ENCODE measurements at places on chromosomes 3 and 15.

- DNase-seq = no peak
Observed at GRCh38 chr3:58897646-58898045, 152.2 kb downstream of the CFAP20DC start.

DNA sequence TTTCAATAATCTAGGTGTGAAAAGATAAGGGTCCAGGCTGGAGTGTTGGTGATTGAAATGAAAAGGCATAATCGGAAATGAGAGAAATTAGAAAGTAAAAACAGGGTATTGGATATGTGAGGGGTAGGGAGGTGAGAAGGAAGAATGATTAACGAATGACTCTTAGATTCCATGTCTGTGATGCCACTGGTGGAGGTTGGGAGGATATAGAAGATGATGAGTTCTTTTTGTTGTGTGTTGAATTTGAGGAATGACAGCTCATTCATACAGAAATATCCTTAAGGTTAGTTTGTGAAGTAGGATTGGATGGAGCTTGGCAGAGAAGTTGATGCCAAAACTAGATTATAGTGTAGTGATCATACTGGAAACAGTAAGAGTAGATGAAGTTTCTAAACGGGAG is 72.2 kb upstream of the CCNL1 start:
- DNase-seq = no peak

DNA sequence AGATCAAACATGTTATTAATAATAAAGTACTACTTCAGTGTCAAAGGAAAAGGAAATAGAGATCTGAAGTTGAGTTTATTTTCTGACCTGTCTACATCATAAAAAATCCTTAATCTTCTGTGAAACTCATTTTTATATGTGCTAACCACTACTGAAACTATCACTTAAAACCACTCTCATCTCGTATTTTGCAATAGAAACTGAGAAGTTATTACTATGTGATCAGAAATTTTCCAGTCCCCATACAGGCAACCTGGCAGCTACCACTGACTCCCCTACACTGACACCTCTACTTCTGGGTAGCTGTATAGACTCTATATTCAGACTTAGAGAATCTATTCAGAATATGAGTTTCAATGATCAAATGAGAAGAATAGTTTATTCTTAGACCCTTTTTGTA is 8.3 kb downstream of the HDGFL3 start:
- no peak for DNase-seq

DNA sequence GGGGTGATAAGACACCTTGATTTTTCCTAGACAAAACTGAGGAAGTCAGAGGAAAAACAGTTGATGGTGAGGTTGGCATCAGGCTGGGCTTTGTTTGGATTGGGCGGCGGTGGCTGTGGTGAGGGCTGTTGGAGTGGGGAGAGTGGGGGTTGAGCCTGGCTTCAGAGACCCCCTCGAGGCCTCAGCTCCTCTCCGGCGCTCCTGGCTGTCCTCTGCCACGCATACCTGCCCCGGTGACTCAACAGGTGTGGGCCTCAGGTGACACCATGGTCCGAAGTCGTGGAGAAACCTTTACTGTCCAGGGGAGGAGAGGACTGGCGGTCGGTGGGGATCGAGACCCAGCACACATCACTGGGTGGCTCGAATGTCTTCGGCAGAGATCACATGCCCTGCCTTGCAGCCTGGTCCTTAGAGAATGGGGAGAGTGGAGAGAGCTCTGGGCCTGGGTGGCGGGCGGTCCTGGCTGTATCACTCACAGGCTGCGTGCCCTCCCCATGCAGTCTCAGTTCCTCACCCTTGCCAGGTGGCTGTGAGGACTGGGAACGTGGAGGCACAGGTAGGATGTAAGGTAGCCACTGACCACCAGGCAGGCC is 2.6 kb downstream of the APBA2 start:
- no peak for DNase-seq

DNA sequence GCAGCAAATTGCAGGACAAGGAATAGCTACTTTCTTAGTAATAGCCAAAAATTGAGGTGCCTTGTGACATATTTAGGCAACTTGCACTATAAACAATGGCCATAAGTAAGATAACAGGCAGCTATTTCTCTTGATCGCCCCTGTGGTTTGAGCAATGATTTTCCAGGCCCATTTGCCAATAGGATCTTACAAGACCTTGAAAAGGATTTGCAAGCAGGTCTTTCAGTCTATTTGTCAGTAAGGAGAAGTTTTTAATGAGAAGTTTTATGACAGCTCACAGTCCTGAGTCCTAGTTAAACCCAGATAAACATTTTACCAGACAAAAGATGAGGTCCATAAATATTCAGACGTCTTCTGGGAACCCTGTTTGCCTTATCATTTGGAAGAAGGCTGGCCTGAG is 645.5 kb downstream of the RBMS3 start:
- no peak for DNase-seq

- DNase-seq = no peak
Observed at GRCh38 chr15:39593656-39594445, 13.0 kb downstream of the THBS1 start.

Data from effector CD4-positive, alpha-beta T cell (primary cell).